Substantia nigra (tissue), 51 donors: ENCODE measurements at places on chromosomes 16 and 17.

DNA sequence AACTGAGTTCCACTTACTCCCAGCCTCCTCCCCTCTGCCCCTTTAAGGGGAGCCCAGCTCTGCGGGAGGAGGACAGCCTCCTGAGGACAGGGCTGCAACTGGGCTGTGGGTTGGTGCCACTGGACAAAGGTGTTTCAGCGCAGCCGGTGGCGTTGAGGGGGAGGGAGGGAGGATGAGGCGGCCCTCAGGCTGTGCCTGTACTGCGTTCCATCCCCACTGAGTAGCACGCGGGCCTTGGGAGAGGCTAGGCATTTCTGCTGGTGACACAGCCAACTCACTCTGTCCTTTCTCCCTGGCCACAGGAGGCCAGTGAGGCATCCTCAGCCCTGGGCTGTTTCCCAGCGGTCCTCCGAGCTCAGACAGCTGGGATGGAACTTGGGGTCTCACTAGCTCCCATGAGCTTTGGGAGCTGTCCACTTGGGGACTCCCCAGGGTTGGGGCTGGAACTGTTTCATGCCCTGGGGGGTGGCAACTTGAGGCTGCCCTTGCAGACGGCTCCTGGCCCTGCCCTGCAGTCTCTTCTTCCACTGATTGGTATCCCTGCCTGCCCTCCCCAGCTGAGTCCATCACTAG, 70.5 kb downstream of the MPRIP start:
- DNase-seq = no peak

- no peak for DNase-seq
These were observed 8.5 kb upstream of the TNFRSF17 start for GRCh38 chr16:11956558-11956957.

GRCh38 chr16:83799336-83799735, 8.4 kb upstream of the HSBP1 start:
- DNase-seq = no peak

DNA sequence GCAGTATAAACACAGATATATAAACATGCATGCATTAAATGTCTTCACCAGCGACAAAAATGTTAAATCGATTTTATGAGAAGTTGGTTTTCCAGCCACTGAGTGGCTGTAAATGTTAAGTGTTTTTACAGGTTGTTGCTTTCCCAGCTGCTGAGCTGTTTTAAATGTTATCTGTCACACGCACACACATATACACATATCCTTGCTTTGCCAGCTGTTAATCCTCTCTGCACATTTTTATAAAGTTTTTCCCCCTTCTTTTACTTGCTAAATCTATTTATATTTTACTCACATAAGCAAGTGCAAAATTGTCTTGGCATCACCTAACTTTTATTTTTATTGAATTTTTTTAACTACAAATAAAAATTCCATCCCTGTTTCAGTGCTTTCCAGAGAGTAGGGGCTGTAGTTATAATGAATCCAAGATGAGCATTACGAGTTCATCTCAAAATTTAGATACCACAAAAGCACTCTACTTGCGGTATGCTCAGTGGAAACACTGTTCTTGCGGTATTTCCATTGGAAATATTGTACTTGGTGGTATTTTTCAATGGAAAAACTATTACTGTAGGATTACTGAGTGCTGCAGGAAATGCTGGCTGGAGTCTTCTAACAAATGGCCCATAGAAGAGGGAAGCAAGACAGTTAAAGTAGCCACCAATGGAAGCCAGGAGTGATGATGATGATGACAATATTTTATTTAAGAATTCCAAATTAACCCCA, 124.9 kb upstream of the KCNJ16 start:
- DNase-seq = no peak

DNA sequence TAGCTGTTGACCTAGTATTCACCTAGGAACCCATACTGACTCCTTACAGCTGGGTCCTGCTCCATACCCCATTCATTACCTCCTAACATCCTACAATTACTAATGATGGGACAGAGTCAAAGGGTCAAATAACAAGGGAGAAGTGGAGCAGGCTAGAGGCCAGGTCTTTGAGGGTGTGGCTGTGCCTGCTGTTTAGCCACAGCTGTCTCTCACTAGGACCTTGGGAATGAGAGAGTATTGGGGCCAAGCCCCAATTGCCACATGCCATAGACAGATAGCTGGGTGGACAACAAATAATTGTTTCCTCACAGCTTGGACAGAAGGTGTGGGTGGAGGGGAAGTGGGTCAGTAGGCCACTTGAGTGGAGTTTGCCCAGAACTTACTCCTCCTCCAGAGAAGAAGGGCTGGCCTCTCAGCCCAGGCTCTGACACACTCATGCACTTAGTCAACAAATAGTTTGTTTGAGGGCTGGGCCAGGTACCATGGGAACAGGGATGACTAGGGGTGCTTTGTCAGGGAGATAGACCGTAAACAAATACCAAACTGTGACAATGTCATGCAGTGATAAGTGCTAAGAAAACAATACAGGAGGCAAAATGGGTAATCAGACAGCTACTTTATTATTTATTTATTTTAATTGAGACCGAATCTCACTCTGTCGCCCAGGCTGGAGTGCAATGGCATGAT, 10.2 kb upstream of the CENPT start:
- peak; percentile 4 for DNase-seq

- no peak for DNase-seq
These were observed 459.3 kb downstream of the HS3ST3B1 start for GRCh38 chr17:14760212-14760611.

- DNase-seq = no peak
These were observed 492 bp downstream of the SLC25A39 start for GRCh38 chr17:44324092-44324570.

- no peak for DNase-seq
These were observed 119.5 kb downstream of the NTN1 start for GRCh38 chr17:9140550-9141424.

DNA sequence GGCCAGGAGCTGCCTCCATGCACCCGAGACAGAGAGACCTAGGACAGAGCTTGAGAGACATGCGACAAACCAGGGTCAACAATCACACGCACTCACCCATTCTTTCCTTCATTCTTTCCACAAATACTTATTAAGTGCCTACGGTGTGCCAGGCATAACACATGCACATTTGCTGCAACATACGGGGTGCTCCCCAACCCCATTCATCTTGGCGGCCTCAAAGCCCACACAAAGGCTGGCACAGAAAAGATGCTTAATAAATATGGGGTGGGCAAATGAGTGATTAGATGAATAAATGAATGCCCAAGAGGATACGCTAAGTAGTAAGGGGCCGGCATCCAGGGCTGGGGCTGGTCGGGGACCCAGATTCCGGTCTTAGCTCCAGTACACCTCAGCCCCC, 117.9 kb downstream of the ZNF423 start:
- DNase-seq = no peak

DNA sequence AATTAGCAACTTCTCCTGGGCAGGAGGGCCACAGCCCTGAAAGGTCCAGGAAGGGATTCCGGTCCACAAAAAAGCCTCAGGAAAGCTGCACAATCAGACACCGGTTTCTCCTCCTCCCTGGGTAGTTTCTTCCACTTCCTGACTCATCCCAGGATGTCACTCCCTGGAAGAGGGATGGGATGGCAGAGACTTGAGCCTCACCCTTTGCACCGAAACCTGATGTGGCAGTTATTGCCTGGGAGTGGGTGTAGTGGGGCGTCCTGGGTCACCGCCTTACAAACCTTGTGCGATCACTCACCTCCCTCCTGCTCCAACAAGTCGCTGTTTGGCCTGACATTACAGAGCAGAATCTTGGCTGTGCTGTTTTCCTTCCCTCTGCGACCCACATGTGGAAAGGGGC, 70.8 kb downstream of the LYRM1 start:
- DNase-seq = no peak

DNA sequence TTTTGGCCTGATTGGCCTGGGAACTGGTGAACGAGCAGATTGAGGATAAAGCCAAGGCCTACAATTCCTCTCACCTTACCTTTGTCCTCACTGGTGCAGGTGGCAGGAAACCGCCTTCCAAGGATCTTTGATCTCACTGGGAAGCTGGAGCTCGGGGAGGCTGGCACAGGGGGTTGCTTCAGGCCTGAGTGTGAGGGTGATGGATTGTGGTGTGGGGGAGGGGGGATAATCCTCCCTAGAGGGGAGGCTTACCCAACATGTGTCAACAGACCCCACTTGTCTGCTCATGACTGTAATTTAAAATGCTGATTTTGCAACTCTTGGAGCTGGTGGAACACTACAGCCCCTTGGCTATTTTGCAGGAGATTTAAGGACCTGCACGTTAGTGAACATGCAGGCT, 4.5 kb upstream of the RMI2 start:
- no peak for DNase-seq

GRCh38 chr17:44362949-44363612, 572 bp downstream of the FAM171A2 start:
- DNase-seq = no peak
